ENCODE measurements at places on chromosomes 13 and 19. TPM values are rescaled to one million over a fixed set of nuclear protein-coding genes. Genes with fewer than 3 reads are reported as not detected.

DNA sequence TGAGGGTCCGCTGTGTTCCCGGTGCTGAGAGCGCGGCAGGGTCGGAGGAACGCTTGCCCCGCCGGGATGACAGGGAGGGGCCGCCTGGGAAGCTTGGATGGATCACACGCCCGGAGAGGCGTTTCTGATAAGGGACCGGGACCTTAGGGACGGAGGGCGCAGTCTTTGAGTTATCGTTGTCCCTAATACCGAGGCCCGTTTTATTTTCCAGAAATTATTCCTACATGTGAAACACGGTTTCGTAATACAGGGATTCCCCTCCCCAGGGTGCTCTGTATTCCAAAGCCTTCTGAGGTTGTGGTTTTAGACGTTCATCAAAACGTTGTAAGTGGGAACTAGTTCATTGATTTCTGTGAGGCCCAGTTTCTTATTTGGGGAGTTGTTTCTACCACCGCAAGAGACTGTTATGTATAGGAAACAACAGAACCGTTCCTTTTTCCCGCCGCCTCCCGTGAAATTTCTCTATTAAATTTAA is 752 bp downstream of the PDCD5 start:
- DNase-seq = peak; percentile 48

GRCh38 chr19:18660051-18660910 is 23.2 kb upstream of the CRTC1 start:
- DNase-seq = peak; percentile 79

- no peak for DNase-seq
These were observed 57.9 kb downstream of the ZNF100 start for GRCh38 chr19:21709464-21709863.

DNA sequence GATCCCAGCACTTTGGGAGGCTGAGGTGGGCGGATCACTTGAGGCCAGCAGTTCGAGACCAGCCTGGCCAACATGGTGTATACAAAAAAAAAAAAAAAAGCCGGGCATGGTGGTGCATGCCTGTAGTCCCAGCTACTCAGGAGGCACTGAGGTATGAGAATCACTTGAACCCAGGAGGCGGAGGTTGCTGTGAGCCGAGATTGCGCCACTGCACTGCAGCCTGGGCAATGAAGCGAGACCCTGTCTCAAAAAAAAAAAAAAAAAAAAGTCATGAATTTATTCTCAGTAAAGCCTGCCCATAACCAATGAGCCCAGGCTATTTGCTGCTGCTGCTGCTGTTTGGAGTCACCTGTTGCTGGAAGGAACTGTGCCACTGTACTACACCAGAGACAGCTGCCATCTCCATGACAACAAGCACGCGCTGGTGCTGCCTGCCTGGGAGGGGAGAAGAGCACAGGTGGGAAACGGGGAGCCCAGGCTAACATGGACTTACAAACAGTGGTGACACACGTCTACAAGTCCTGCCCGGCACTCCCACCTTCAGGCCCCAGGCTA is 11.3 kb downstream of the ZFR2 start:
- no peak for DNase-seq

- no peak for DNase-seq
These were observed 23.2 kb downstream of the IGFL3 start for GRCh38 chr19:46101293-46101692.

DNA sequence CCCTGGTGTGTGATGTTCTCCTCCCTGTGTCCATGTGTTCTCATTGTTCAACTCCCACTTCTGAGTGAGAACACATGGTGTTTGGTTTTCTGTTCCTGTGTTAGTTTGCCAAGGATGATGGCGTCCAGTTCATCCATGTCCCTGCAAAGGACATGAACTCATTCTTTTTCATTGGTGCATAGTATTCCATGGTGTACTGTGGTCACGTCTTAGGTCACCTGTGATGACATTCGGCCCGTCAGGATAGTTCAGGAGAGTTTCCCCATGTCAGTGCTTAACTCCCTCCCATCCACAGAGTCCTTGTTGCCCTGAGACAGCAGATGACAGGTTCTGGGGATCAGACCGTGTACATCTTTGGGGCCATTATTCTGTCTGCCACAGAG is 8.6 kb downstream of the ZNF444 start:
- DNase-seq = no peak

NUFIP1 gene
- total RNA-seq = 6.0 TPM

ICAM5 gene
- total RNA-seq = 2.2 TPM

DNA sequence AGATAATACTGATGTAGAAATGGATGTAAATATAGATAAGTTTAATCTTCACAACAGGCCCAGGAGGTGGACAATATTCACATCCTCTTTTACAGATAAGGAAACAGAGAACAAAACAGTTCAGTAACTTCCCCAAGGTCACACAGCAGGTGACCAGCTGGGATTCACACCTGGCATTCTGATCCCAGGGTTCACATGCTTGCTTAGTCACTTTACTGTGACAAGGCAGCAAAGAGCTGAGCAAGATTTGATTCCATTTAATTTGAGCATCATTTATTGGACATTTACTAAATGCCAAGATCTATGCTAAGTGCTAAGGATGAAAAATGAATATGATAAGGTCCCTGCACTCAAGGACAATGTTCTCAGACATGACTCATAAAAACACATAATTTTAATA is 94.1 kb upstream of the STARD13 start:
- DNase-seq = no peak

NFIX gene
- total RNA-seq = 8.3 TPM
